CD4-positive, alpha-beta T cell treated with Interleukin-17A for 1 hour (primary cell): ENCODE measurements at places on chromosomes 5 and 9.

DNA sequence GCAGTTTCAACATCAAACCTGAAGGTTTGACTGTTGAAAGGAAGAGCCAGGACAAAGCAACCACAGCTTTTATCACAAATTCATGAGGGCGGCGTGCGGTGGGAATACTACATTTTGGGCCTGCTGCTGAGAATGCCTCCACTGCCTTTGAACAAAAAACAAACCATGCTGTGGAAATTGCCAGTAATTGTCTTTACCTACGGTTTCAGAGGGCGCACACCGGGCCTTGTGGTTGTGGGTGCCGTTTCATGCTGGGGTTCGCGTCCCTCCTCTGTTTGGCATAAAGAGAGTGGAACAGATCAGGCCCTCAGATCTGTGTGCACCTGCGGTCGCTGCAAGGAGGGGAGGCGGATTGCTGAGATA is 27.6 kb upstream of the TCF7 start:
- DNase-seq, result peak; percentile 84

DNA sequence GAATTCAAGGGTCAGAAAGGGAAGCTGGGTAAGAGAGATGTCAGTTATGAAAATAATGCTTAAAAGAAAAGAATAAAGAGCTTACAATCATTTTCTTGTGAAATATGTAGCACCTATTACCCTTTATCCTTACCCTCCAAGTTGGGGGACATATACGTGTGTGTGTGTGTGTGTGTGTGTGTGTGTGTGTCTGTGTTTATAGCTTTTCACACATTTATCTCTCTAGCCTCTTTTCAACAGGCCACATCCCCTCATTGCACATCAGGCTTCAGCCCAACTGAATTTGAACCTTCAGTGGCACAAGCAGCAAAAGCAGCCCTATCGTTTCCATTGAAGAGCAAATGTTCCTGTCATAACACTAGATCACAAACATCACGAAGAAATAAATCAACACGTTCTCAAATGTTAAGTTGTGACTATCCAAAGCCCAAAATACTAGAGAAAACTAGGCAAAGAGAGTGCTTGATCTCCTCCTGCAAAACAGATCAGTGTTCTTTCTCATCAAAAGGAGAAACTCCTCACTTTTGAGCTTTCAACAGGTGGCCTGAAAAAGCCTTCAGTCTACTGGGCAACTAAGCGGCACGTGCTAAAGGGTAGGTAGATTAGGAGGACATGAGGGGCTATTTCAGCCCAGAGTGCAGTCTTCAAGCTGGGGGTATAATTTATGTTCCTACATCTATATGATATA is 416.4 kb downstream of the EFNA5 start:
- peak; percentile 22 for DNase-seq

- peak; percentile 53 for DNase-seq
Measured at GRCh38 chr5:151097820-151098767, 17.3 kb upstream of the TNIP1 start.

- DNase-seq, result no peak
Measured at GRCh38 chr5:179780362-179780761, 13.4 kb upstream of the LTC4S start.

DNA sequence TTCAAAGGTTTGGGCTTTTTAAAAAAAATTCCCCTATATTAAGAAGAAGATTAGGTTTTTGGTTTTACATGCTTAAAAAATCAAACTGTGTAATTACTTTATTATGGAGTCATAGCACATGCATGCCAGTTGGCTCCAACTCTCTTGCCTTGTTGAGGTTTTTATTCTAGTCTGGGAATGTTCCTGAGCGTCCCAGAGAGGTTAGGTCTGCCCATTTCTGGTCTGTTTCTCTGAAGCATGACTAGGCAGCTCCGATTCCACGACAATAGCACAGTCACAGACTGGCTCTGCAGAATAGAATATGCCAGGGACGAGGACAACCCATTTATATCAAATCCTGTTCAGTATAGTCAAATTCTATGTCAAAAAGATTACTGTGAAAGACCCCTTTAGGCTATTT is 217.0 kb downstream of the PCSK5 start:
- DNase-seq, result no peak

GRCh38 chr9:11618241-11618805 is 1005.5 kb upstream of the PTPRD start:
- no peak for DNase-seq

- DNase-seq, result no peak
Measured at GRCh38 chr9:130266236-130267098, 907 bp downstream of the HMCN2 start.

- DNase-seq, result no peak
Measured at GRCh38 chr5:128681096-128681495, 143.1 kb upstream of the FBN2 start.

- DNase-seq, result no peak
Measured at GRCh38 chr5:134958755-134959154, 9.0 kb upstream of the CATSPER3 start.

DNA sequence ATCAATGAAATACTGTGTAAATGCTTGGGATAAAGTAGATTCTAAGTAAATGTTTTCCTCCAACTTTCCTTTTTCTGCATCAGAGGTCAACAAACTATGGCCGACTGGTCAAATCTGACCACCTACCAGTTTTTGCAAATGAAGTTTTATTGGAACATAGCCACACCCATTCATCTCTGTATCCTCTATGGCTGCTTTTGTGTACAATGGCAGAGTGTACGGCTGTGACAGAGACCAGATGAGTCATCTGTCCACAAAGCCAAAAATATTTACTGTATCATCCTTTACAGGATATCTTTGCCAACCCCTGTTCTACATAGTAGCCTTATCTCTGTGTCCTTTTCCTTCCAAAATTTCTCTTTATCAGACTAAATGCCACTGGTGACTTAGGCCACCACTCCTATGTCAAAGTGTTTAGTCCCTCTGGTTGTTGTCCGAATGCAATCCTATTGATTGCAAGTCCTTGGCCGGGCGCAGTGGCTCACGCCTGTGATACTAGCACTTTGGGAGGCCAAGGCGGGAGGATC is 218.4 kb upstream of the KLF4 start:
- DNase-seq, result no peak

- DNase-seq, result no peak
Measured at GRCh38 chr5:72458407-72458806, 48.8 kb downstream of the ZNF366 start.

GRCh38 chr5:169913479-169913878 is 66.8 kb downstream of the INSYN2B start:
- no peak for DNase-seq

- peak; percentile 33 for DNase-seq
Measured at GRCh38 chr5:113524927-113525326, 11.4 kb downstream of the YTHDC2 start.

GRCh38 chr5:150179019-150179620 is 10.7 kb upstream of the SLC6A7 start:
- no peak for DNase-seq

GRCh38 chr9:133930682-133931485 is 61.2 kb downstream of the VAV2 start:
- DNase-seq, result no peak

GRCh38 chr9:92058723-92059444 is 56.3 kb downstream of the SPTLC1 start:
- no peak for DNase-seq

GRCh38 chr5:54426209-54426608 is 29.3 kb upstream of the HSPB3 start:
- DNase-seq, result no peak

GRCh38 chr5:99441235-99441634 is 512.4 kb upstream of the CHD1 start:
- no peak for DNase-seq

DNA sequence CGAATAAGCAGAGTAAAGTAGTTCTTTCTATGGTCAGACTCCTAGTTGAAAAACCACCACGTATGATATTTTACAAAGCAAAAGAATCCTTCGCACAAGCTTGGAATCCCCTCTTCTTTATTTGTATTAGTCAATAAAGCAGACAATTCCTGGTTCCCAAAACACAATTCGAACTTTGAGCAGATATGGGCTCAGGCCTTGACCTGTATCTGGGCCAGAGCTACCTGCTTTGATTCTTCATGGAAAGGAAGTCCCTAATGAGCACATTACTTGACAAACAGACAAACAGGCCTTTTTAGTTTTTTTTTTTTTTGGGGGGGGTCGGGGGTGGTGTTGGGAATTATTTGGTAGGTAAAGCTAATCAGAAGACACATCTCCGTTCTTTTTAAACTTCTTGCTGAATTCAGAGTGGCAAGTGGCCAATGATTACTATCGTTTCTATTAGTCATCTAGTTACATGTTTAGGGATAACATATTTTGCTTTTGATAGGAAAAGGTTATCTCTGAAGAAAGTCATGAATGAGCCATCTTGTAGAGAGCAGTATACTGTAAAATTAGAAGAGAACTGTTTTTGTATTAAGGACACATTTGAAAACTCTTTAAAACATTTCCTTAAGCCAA is 116.6 kb upstream of the HMHB1 start:
- DNase-seq, result no peak

- no peak for DNase-seq
Measured at GRCh38 chr9:81472701-81473100, 216.6 kb downstream of the TLE1 start.

GRCh38 chr9:98998441-98999151 is 54.9 kb downstream of the COL15A1 start:
- DNase-seq, result peak; percentile 61

- no peak for DNase-seq
Measured at GRCh38 chr9:16202914-16203728, 650.3 kb downstream of the CCDC171 start.

DNA sequence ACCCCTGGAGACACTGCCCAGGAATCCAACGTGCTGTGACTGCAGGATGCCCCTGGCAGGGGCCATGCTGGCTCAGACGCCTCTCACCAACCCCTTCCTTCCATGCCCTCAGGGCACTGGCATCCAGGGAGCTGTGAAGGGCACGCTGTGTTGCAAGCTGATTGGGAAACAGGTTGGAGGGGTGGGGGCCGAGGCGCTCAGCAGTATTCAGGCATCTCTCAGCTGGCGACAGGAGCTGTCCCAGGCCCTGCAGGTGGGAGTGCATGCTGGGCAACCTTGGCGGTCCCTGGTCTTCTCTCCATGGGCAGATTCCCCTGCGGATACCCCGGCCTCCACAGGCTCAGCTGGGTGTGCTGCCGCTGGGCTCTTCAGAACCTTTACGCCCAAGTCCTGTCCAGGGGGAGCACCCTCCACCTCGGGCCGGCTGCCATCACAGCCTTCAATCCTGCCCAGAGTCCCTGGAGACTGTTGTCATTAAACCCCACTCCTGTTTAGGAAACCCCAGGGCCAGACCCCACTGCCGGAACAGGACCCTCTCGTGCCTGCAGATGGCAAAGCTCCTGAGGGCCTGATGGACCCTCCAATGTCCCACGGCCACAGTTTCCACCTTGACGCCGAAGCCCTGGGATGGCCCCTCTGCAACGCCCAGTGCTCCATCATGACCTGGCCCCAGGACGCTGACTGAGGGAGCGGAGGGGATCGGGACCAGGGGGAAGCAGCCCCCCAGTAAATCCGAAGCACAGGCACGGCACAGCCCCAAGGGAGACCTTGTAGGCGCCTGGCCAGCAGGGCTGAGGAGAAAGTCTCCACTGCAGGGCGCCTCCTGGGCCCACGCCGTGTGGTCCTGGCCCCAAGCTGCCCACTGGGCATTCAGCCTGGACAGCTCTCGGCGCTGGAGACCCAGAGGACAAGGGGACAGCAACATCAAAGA is 9.3 kb downstream of the TPPP start:
- DNase-seq, result no peak

DNA sequence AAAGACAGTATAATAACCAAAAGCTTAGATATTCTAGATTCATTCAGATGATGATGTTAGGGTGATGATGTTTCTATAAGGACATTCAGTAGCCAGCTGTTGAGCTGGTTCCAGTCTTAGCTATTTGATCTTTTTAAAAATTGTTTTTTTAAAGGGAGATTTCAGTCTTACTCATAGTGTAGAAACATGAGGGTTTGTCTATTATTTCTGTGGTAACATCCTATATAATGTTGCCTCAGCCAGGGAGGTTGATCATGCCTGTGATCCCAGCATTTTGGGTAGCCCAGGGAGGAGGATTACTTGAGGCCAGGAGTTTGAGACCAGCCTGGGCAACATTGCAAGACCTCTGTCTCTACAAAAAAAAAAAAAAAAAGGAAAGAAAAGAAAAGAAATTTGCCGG is 167.8 kb downstream of the DOCK2 start:
- no peak for DNase-seq

GRCh38 chr9:135903358-135903656 is 4.0 kb downstream of the CAMSAP1 start:
- no peak for DNase-seq

DNA sequence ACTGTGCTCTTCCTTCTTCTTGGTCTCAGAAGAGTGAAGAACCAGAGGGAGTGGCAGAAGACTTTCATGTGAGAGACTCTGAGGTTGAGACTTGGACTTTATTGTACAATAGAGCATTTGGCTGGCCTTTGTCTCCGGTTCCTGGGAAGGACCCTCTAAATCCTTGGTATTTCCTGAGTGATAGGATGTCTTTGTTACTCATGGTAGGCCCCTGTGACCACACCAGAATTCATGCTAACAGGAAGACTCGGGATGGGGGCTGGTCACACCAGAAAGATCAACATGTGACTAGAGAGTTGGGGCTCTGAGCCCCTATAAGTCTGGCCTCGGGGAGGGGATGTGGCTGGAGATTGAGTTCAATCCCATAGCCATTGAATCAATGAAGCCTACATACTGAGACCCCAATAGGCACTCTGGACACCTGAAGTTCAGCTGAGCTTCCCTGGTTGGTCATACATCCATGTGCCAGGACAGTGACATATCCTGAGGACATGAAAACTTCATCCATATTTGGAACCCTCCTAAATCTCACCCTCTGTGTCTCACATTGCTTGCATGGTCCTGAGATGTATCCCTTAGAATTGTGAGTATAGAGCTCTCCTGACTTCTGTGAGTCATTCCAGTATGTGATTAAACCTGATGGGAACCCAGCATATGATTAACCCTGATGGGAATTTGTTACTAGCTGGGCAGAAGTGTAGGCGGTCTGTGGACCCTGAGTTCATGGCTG is 201.7 kb downstream of the GADD45G start:
- DNase-seq, result no peak

DNA sequence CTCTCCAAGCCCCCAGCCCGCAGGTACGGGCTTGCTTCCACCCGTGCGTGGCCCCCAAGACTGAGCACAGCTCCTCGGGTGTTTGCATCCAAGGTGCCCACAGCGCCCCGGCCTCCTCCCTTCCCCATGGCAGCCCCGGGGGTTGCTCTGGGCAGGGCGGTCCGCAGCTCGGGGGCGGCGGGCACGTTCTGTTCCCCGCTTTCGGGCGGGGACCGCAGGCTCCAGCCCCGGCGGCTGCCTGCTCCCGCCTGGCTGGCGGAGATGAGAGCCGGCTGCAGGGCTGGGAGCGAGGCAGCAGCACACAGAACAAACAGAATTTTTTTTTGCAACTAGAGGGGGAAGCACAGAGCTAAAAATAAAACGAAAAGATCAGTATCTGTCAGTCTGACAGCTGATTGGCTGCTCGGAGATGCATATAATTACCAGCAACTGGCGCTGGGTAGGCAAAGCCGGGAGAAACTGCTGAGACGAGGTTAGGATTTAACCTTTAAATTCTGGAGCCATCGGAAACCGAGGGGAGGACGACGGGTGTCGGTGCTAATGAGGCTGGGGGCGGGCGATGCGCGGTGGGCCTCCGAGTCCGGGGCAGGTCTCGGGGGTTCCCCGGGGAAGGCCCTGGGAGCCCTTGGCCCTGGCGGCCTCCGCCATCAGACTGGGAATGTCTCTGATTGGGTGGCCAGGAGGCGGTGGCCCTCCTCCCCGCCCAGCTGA is 142.7 kb upstream of the IER5L start:
- DNase-seq, result peak; percentile 81
